ENCODE measurements at places on chromosomes 2 and 18. TPM values are rescaled to one million over a fixed set of nuclear protein-coding genes. Genes with fewer than 3 reads are reported as not detected.
A peak's percentile ranks its signal among the peaks of the same experiment; 100 is the strongest.

Gene HS6ST1
- polyA plus RNA-seq: 7.2 TPM

Gene MBD2
- 53.0 TPM for polyA plus RNA-seq

Gene ZSWIM2
- polyA plus RNA-seq: not detected

Gene SULT1C4
- 0.30 TPM for polyA plus RNA-seq

Gene CD8B2
- 0.22 TPM for polyA plus RNA-seq

Gene GREB1L
- polyA plus RNA-seq: 0.07 TPM

Gene INPP5D
- polyA plus RNA-seq: 97.8 TPM

Gene CERKL
- polyA plus RNA-seq: 2.3 TPM

Gene CYP27C1
- polyA plus RNA-seq: 0.23 TPM

Gene SFTPB
- 2.1 TPM for polyA plus RNA-seq

- H3K36me3 ChIP-seq: no peaks in the 10 kb centered on the region
- no peaks in the 10 kb centered on the region for H3K27me3 ChIP-seq
- H3K27ac ChIP-seq: no peak overlapping the region
- no peak overlapping the region for H3K4me3 ChIP-seq
These were observed 113.4 kb downstream of the COPS8 start for GRCh38 chr2:237199082-237199481.

DNA sequence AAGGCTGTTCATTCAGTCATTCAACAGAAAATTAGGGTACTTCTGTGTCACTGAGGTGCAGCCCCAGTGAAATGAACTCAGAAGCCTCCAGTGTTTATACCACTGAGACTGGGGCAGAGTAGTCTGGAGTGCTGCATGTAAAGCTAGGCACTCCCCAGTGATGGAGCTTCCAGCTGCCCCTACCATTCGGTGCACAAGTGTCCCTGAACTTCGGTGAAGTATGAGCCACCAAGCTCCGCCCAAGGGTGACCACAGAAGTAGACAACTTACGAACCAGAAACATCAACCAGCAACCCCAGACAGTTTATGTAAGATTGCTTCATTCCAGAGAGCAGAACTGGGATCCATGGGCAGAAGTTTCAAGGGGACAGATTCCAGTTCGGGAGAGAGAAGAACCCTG is 70.6 kb upstream of the FOSL2 start:
- peaks cover 15% of the 10 kb centered on the region for H3K36me3 ChIP-seq
- no peak overlapping the region for H3K27ac ChIP-seq
- DNase-seq: no peak
- no peaks in the 10 kb centered on the region for H3K4me1 ChIP-seq
- no peak overlapping the region for H3K4me3 ChIP-seq

- H3K27ac ChIP-seq: peak overlapping the region; percentile 91
- peak; percentile 83 for DNase-seq
- no peaks in the 10 kb centered on the region for H3K27me3 ChIP-seq
- peaks cover 61% of the 10 kb centered on the region for H3K4me1 ChIP-seq
- peak overlapping the region; percentile 99 for H3K4me3 ChIP-seq
- H3K36me3 ChIP-seq: no peaks in the 10 kb centered on the region
These were observed 1.3 kb downstream of the GORASP2 start for GRCh38 chr2:170930131-170930990.

DNA sequence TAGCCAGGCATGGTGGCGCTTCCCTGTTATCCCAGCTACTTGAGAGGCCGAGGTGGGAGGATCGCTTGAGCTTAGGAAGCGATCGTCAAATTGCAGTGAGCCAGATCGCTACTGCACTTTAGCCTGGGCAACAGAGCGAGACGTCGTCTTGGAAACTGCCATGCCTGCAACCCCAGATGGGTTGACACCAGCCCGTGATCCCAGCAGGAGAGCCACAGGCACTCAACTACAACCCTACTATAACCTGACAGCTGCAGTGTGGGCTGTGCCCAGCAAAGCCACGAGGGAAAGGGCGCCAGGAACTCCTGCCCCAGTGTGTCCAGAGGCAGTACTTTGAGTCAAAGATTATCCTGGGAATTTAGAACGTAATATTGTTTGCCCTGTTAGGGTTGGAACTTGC is 85.6 kb downstream of the SS18 start:
- DNase-seq: no peak
- H3K4me3 ChIP-seq: no peak overlapping the region
- no peaks in the 10 kb centered on the region for H3K36me3 ChIP-seq
- H3K27ac ChIP-seq: no peak overlapping the region
- no peaks in the 10 kb centered on the region for H3K4me1 ChIP-seq

GRCh38 chr2:239204136-239204875 is 196.5 kb downstream of the HDAC4 start:
- no peak overlapping the region for H3K4me3 ChIP-seq
- H3K36me3 ChIP-seq: no peaks in the 10 kb centered on the region
- no peak for DNase-seq
- no peaks in the 10 kb centered on the region for H3K27me3 ChIP-seq
- H3K4me1 ChIP-seq: no peaks in the 10 kb centered on the region
- H3K27ac ChIP-seq: no peak overlapping the region

DNA sequence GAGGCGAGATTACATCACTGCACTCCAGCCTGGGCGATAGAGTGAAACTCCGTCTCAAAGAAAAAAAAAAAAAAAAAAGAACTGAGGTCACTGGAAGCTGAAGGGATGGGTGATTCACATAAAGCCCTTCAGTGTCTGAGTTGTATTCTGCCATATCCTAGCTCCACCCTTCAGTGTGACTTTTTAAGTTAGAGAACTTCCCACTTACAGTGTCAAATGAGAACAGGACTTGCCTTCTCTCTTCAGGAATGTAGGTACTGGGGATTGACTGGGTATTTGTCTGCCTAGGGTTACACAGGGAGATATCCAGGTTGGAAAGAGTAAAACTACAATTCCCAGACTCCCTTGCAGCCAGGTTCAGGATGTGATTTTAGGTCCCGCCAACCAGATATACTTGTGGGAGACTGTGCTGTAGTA is 37.9 kb downstream of the EHD3 start:
- H3K36me3 ChIP-seq: no peaks in the 10 kb centered on the region
- no peak for DNase-seq
- H3K27ac ChIP-seq: no peak overlapping the region
- H3K4me1 ChIP-seq: peaks cover 6% of the 10 kb centered on the region
- no peak overlapping the region for H3K4me3 ChIP-seq

- H3K27me3 ChIP-seq: no peaks in the 10 kb centered on the region
- no peak overlapping the region for H3K27ac ChIP-seq
- no peaks in the 10 kb centered on the region for H3K4me1 ChIP-seq
- H3K4me3 ChIP-seq: no peak overlapping the region
- H3K36me3 ChIP-seq: no peaks in the 10 kb centered on the region
These were observed 538.7 kb downstream of the TRIB2 start for GRCh38 chr2:13255485-13255884.

DNA sequence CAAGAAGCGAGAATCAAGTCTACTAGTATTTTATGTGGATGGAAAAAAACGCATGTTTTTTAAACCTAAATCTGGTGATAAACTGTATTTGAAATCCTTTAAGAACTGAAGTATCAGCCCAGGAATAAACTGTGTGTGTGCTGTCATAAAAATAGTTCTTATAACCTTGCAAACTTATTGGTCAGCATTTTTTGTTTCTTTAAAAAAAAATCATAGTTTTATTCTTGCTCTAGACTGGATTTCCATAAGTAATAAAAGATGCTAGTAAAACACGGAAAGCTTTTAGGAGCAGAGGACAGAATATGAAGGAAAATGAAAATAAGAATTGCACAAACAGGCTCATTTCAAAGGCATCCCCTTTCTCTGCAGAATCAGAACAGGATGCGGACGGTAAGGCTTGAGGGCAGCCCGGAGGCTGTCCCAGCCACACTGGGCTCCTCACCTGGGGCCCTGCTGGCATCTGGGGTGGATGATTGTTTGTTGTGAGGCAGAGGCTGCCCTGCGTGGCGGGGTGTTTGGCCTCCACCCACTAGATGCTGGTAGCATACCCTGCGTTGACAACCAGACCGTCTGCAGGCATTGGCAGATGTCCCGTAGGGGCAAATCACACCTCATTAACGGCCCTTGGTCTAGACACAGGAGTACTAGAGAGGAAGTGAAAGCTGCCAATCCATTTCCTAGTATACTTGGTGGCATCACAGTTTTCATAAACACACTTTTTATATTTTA is 52.5 kb downstream of the MBP start:
- peaks cover 83% of the 10 kb centered on the region for H3K4me1 ChIP-seq
- no peak for DNase-seq
- H3K27ac ChIP-seq: peak overlapping the region; percentile 16
- H3K4me3 ChIP-seq: no peak overlapping the region
- no peaks in the 10 kb centered on the region for H3K27me3 ChIP-seq

- H3K27me3 ChIP-seq: no peaks in the 10 kb centered on the region
- DNase-seq: no peak
- no peak overlapping the region for H3K27ac ChIP-seq
- H3K36me3 ChIP-seq: peaks cover 8% of the 10 kb centered on the region
- no peak overlapping the region for H3K4me3 ChIP-seq
- no peaks in the 10 kb centered on the region for H3K4me1 ChIP-seq
These were observed 64.5 kb downstream of the UBR3 start for GRCh38 chr2:169891593-169892298.

DNA sequence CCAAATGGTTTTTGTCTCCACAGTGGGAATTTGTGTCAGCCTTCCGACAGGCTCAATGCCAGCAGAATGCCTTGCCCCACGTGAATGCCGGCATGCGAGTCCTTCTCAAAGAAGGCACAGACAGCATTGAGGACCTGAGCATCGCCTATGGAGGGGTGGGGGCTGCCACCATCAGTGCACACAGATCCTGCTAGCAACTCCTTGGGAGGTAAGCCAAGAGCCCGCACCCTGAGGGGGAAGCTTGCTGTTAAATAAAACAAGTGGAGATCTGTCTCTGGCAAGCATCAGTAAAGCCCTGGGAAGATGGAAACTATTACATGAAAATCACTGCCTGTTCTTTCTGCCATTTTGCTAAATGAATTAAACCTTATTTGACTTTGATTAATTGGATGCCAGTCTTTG is 67.5 kb upstream of the BZW1 start:
- no peaks in the 10 kb centered on the region for H3K27me3 ChIP-seq
- H3K4me1 ChIP-seq: no peaks in the 10 kb centered on the region
- no peaks in the 10 kb centered on the region for H3K36me3 ChIP-seq

- no peaks in the 10 kb centered on the region for H3K27me3 ChIP-seq
- DNase-seq: peak; percentile 87
- H3K4me1 ChIP-seq: peaks cover 59% of the 10 kb centered on the region
- H3K4me3 ChIP-seq: no peak overlapping the region
- H3K36me3 ChIP-seq: peaks cover 33% of the 10 kb centered on the region
These were observed 116.0 kb downstream of the TNS1 start for GRCh38 chr2:217886720-217887309.

DNA sequence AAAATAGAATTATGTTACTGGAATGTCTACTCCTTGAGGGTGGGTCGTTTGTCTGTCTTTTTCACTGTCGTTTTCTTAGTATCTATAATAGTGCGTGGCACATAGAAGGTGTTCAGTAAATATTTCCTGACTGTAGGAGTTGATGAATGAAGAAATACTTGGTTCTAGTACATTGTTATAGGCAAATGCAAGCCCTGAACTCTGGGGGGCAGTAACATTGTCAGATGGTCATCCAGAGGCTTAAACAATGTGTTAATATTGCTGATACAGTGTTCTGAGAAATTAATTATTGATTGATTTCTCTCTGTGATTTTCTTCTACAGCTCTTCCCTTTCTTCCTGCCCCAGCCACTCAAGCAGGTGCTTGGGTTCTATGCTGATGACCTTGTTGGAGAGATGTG is 24.4 kb upstream of the THOC1 start:
- no peak for DNase-seq
- H3K4me1 ChIP-seq: no peaks in the 10 kb centered on the region

DNA sequence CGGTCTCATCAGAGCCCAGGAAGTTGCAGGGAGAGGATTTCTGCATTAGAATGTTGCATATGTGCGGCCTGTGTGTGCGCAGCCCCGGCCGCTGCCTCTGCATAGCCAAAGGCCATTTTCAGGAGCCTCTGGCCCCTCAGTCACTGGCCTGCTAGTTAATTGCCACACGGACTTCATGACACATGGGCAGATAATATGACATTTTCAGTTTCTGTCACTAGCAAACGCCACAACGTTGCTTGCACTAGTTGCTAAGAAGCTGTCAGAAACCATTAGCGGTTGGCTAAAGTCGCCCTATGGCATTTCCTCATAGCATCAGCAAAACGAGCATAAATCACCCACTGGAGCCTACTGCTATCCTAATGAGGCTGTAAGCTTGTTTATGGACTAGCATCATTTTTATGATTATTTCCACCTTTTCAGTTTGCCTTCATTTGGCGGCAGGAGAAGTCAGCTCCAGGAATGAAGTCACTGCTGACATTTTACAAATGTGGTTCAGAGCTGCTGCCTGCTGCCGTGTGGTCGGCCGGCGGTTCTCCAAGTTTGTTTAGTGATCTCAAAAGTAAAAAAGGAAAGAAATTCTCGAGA is 73.7 kb downstream of the MEIS1 start:
- DNase-seq: no peak
- no peak overlapping the region for H3K4me3 ChIP-seq
- no peaks in the 10 kb centered on the region for H3K4me1 ChIP-seq
- H3K36me3 ChIP-seq: no peaks in the 10 kb centered on the region

- no peak overlapping the region for H3K27ac ChIP-seq
- no peaks in the 10 kb centered on the region for H3K4me1 ChIP-seq
- no peaks in the 10 kb centered on the region for H3K27me3 ChIP-seq
- H3K4me3 ChIP-seq: no peak overlapping the region
- no peaks in the 10 kb centered on the region for H3K36me3 ChIP-seq
These were observed 117.4 kb downstream of the LRRTM1 start for GRCh38 chr2:80187156-80187555.

- peaks cover 29% of the 10 kb centered on the region for H3K4me1 ChIP-seq
- DNase-seq: no peak
- H3K27me3 ChIP-seq: no peaks in the 10 kb centered on the region
- no peaks in the 10 kb centered on the region for H3K36me3 ChIP-seq
- H3K4me3 ChIP-seq: no peak overlapping the region
- no peak overlapping the region for H3K27ac ChIP-seq
These were observed 66.8 kb upstream of the FOSL2 start for GRCh38 chr2:28325567-28326468.

GRCh38 chr2:45964223-45964841 is 312.9 kb downstream of the PRKCE start:
- no peaks in the 10 kb centered on the region for H3K36me3 ChIP-seq
- DNase-seq: peak; percentile 80
- no peaks in the 10 kb centered on the region for H3K27me3 ChIP-seq
- H3K4me1 ChIP-seq: no peaks in the 10 kb centered on the region
- H3K4me3 ChIP-seq: no peak overlapping the region

GRCh38 chr2:222504719-222505118 is 80.4 kb downstream of the SGPP2 start:
- H3K36me3 ChIP-seq: no peaks in the 10 kb centered on the region
- H3K27ac ChIP-seq: no peak overlapping the region
- peaks cover 3% of the 10 kb centered on the region for H3K4me1 ChIP-seq
- DNase-seq: no peak
- H3K4me3 ChIP-seq: no peak overlapping the region
